Activated T-helper 2 cell treated with anti-CD3 and anti-CD28 coated beads, Interferon-gamma antibody, Interleukin-2, Interleukin-4, amounts not matched to agents 10 μg/mL and 5 μg/mL and 100 μg/mL, durations not matched to agents 14 hours and 24 hours and 36 hours (primary cell): ENCODE measurements at places on chromosomes 7 and 10.

- peak; percentile 32 for DNase-seq
Measured at GRCh38 chr10:119538632-119539358, 3.7 kb downstream of the RGS10 start.

GRCh38 chr10:60532696-60533468, 143.2 kb upstream of the ANK3 start:
- DNase-seq: no peak

- DNase-seq: no peak
Measured at GRCh38 chr10:87623191-87623590, 36.5 kb upstream of the PAPSS2 start.

DNA sequence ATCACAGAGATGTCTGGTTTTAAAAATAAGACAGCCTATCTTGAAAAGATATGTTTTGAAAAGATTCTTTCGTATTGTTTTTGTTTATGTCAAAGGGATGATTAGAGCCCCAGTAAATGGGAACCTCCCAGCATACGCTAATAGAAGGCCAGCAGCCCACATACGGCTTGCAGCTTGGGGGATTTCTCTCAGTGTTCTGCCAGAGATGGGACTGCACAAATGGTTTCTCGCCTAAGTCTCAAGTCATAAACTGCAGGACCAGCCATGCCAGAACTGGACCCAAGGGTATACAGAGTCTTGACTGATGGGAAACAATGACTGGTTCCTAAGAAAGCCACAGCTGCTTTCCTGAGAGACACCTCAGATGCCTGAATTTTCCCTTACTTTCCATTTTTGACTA, 306.9 kb upstream of the DGKB start:
- no peak for DNase-seq

DNA sequence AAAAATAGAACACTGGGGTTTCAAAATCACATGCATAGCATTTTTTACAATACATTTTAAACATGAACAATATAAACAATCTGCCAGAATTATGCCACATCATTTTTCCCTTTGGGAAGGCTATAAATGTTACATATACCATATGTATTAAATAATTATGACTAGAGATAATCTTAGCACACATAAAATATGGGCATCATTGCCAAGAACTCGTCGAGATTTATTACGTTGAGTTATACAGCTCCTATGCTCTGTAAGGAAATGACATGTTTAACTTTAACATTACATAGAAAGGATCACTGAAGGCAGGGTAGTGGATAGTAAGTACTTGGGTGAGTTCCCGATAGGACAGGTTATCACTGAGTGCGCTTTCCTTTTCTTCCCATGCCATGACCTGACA, 267.8 kb downstream of the PARD3 start:
- no peak for DNase-seq

DNA sequence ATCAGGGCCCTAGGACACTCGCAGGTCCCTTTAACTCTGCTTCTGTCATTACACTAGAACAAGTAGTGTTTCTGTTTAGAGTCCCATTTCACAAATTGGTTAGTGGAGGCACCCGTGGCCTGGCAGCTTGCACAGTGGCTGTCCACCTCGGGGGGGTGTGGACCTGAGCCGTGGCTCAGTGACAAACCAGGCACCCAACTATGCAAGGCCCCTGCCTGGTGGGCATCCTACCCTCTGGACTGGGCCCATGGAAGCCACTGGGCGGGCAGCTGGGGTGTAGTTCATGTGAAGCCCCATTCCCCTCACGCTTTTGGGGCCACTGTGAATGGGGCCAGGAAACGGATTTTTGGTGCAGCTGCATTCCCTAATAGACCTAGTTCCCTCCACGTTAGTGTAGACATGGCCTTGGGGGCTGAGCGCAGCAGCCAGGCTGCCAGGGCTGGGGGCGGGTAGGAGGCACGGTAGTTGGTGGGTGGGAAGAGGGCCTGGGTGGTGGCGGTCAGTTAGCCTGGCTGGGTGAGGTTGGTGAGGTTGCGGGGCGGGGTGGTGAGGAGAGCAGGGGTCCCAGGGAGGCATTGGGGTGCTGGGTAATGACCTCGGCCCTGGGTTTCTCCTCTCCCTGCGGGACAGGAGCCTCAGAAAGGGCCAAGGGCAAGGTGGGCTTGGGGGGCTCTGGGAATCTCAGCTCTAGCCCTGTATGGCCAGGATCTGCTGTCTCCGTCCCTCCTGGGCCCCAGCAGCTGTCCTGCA, 18.7 kb downstream of the ZNF316 start:
- DNase-seq: no peak

DNA sequence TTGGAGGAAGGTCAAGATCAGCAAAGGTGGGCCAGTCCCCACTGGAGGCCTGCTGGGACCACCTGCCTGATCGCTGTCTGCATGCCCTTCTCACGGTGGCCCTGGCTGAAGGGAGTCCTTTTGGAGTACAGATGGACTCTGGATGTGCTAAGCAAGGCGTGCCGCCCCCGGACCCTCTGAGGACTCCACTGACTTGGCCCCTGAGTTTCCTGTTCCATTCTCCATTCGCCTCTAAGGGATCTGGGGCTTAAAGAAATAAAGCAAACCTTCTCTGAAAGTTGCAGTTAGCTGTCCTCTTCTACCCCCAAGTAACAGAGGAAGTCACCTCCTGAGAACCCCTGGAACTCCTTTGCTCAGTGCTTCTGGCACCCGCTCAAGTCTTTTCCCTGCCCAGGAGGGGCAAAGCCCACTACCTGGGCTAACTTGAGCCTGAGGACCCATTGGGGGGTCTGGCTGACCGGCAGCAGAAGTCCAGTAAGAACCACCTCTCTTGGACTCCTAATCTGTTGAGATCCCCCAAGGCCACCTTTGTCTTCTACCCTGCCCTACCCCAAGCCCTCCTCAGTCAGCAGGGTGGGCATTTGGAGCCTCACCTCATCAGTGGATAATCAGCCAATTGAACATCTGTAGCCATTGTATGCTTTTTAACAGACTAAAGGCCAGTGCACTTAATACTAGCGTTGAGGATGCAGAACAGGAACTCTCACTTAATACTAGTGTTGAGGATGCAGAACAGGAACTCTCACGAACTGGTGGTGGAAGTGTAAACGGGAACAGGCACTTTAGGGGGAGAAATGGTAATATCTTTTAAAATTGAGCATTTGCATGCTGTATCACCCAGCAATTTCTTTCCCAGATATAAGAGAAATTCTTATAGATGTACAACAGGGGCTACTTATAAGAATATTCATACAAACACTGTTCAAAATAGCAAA, 2.2 kb downstream of the TBATA start:
- no peak for DNase-seq

DNA sequence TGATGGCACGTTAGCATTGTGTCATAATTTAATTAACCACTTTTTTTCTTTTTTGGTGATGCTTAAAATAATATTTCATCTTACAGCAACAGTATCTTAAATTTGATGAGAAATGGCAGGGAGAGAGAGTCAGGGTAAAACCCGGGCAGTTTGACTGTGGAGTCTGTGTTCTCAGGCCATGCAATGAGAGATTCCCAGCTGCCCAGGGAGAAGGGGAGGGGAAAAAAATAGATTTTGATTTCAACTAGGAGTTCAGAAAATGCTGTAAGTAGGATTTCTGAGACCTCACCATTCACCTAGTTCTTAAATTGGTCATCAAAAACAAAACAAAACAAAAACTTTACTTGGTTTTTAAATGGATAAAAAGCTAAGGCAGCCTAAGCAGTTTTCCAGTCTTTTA, 37.4 kb upstream of the XPNPEP1 start:
- no peak for DNase-seq

- DNase-seq: no peak
Measured at GRCh38 chr10:49001870-49002672, 62.4 kb upstream of the LRRC18 start.

DNA sequence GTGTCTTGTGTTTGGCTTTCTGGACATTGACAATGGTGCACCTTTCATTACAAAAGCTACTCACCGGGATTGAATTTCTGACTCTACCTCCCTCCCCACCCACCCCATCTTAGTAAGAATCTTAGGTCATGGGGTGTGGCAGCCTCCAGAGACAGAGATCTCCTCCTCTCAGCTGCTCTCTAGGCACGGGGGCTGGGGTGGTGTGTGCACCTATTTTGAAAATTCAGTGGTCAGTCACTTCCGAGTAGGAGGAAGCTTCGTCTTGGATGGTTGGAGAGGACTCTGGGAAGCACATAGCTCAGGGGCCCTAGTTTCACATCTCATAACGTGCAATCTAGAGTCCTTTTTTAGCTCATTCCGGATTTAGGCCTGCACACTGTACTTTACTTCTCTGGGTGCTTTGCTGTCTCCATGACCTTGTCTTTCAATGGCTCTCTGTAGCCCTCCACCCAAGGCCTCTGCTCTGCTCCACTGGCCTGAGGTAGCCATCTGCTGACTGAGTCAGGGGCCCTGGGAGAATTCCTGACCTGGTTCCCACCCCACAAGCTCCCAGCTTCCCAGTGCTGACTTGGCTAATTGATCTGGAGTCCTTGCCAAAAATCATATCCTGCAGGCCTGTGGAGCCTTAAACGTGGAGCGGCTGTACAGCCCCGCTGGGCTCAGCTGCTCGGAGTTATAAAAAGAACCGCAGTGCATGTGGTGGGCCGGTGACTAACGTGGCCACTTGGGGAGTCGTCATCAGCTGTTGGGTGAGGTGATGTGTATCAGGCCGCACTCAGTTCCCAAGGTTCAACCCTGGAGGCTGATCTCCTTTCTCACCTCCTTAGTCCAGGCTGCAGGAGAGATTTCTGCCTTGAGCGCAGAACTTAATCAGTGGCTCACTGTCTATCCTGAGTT, 19.3 kb upstream of the ADAMTS14 start:
- no peak for DNase-seq

- no peak for DNase-seq
Measured at GRCh38 chr10:44856696-44857095, 54.4 kb upstream of the TMEM72 start.

GRCh38 chr10:804191-804781, 114.8 kb upstream of the DIP2C start:
- DNase-seq: no peak

DNA sequence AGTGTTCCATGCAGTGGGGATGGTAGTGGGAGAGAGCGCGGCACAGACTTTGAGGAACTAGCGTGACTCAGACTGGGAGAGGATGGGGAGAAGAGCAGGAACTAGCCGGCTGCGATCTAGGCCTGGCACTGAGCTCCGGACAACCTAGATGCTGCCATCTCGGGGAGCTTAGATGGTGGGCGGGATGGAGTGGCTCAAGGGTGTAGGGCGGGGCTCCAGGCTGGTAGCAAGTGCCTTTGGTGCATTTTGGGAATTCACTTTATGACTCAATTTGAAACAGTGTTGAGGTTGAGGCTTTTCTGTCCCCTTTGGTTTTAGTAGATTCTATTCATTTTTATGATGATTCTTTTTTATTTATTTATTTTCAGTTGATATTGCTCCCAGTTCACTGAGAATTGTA, 185.3 kb upstream of the GPR26 start:
- no peak for DNase-seq

DNA sequence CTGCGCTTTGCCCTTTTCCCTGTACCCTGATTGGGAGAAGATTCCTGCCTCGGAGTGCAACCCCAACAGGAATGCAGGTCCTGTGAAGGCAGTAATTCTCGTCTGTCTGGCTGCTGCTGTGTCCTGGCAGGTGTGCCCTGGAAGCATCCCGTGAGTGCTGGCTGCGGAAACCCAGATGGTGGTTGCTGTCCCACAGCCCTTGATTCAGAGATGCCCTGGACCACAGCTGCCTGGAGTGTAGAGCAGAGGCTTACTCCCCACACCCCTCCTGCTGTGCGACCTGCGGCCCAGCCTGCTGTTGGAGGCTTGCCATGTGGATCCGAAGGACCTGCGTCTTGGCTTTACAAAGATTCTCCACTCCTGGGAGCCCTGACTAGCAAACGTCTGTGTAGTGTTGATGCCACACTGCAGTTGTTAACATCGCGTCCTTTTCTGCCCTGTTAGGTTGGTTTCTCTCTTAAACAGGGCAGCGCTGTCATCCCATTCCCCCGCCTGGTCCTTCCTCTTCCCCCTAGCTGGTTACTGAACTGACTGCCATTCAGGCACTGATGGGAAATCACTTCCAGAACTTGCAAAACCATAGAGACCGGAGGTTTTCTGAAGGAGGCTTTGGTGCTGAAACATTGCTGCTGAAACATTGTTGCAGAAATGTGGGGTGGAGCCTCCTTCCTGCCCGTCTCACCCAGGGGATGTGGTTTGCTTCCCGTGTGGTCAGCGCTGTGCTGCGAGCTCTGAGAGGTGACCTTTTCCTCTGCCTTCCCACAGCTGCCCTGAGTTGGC, 53.3 kb downstream of the DNAJB6 start:
- DNase-seq: peak; percentile 33

GRCh38 chr10:6788731-6789130, 208.7 kb upstream of the PRKCQ start:
- no peak for DNase-seq

GRCh38 chr10:96014473-96015102, 28.8 kb upstream of the CCNJ start:
- DNase-seq: no peak

DNA sequence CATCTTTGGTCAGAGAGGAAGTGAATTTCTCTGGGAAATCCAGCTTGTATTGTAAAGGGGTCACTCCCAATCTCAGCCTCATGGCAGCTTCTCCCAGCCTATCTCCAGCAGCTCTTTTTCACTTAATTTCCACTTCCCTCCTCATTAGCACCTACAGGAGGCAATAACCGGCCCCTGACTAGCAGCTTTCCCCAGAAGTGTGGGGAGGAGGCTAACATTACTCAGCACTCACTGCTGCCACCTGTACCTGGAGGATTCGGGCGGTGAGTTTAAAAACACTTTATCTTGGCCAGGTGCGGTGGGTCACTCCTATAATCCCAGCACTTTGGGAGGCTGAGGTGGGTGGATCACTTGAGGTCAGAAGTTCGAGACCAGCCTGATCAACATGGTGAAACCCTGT, 3.8 kb downstream of the NODAL start:
- no peak for DNase-seq

GRCh38 chr7:29009947-29010346, 51.8 kb upstream of the TRIL start:
- DNase-seq: no peak

GRCh38 chr7:122883049-122883680, 3.1 kb downstream of the CADPS2 start:
- DNase-seq: no peak

GRCh38 chr10:17516376-17516775, 62.0 kb upstream of the ST8SIA6 start:
- DNase-seq: no peak
